ELR (cell line): ENCODE measurements at places on chromosomes 3 and 15.

GRCh38 chr3:2714834-2715233 is 395.3 kb downstream of the IL5RA start:
- DNase-seq, result no peak

DNA sequence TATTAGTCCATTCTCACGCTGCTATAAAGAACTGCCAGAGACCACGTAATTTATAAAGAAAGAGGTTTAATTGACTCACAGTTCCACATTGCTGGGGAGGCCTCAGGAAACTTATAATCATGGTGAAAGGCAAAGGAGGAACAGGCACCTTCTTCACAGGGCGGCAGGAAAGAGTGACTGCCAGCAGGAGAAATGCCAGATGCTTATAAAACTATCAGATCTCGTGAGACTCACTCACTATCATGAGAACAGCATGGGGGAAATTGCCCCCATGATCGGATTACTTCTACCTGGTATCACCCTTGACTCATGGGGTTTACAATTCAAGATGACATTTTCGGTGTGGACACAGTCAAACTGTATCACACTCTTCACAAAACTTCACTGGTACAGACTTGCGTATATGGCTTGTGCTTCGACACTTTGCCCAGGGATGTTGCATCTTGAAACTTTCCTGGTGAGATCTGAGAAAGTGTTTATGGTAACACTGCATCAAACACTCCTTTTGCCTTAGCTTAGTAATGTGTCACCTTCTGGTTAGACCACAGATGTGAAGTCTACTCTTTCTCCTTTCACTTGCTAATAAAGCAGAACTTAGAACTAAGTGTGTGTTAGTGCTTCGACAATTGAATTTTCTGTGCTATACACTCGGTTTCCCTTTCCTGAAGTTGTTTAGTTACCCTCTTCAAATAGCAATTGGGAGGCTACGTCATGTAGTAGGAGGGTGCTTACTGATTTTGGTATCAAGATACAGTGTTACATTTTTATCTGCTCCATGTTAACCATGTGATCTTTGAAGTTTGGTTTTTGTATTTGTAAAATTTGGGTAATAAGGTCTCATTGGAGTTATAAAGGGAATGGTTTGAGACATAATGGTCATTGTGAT is 185.7 kb downstream of the LPP start:
- no peak for DNase-seq

GRCh38 chr3:53269888-53270880 is 14.4 kb upstream of the TKT start:
- DNase-seq, result peak; percentile 98

- peak; percentile 73 for DNase-seq
Measured at GRCh38 chr3:115623044-115623868, at the start of gene GAP43. Gene GAP43, plus strand, starts transcription at chr3:115623510. Its CDS starts 180 bp downstream, at chr3:115623690.

DNA sequence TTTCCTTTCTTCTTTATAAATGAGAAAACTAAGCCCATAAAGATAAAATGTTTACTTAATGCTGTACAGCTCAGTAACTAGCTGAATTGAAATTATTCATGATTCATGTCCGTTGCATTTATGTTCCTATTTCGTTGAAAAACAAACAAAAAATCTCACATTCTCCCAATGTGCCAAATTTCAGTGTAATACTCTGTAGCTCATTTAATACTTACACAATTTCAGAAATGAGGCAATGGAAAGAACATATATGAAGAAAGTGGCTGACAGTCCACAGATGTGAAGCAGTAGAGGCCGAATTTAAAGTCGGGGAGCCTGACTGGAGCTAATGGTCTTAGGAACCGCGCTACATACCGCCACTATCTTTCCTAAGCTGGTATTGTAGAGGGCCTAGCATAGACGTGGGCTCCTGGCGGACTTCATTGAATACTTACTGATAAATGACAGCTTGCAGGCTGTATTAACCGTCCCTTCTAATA is 651 bp downstream of the PLSCR2 start:
- no peak for DNase-seq

DNA sequence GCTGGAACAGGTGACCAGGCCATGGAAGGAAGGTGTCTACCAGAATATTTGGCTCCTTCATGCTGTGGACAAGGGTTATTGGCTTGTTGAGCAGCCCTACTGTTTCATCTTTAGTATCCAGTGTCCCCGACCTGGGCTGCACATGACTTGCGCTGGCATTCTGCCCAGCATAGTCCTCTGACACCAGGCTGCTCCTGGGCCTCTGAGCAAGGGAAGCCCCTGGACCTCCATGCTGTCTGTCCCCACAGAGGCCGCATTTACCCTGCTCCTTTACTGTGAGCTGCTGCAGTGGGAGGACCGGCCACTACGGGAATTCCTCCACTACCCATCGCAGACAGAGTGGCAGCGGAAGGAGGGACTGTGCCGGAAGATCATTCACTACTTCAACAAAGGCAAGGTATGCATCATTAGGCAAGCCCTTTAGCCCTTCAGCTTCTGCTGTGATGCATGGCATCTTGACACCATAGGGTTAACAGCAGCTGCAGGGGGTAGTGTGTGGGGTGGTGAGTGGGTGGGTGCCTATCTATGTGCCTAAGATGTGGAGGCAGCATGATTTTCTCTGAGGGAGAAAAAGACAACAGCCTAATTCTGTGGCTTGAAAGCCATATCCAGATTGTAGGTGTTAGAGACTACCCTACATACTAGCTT is 44.0 kb upstream of the MANF start:
- DNase-seq, result peak; percentile 46

GRCh38 chr3:71564361-71564760 is 19.2 kb downstream of the FOXP1 start:
- no peak for DNase-seq

- no peak for DNase-seq
Measured at GRCh38 chr3:114025451-114025850, 30.9 kb downstream of the CCDC191 start.

DNA sequence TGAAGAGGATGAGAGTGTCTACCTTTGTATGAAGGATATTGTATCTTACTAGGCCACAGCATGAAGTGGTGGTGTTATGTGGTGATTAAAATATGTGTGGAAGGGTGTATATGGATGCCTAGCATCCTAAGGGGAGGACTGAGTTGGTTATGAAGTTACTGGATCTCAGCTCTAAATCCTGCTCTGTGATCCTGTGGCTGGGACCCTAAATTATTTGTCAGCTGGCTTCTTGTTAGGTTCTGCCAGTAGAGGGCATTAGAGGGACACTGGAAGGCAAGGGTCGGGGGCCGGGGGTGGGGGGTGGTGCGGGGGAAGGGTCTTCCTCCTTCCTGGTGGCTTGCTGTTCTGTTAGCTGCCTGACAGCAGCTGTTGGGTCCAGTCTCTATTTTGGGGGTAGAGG is 34.9 kb downstream of the MORF4L1 start:
- DNase-seq, result peak; percentile 40

DNA sequence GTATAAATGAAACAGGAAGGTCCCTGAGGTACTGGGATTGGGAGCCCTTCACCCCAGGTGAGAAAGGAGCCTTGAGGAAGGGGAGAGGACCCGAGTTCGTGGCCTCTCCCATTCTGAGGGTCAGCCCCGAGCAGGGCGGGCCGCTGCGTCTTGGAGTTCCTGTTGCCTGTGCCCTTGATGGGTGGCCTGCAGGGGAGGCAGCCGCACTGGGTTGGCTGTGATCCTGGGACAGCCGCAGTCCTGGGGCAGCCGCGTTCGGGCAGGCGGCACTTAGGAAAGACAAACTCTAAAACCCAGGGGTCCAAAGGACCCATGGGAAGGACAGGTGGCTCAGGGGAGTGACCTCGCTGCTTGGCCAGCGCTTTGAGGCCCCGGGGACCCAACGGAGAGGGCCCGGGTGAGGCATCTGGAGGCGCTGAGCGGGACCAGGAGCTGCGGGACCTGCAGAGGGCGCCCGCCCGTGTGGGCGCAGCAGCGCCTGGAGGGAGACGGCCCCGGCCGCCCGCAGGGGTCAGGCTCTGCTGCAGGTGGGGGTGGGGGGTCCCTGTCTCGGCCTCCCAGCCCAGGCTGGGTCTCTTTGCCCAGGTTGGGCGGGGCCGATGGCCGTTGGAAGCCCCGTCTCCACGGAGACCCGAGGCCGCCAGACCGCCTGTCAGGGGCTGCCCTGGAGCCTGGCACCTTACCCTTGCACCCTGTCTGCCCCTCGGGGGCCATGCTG is 65.1 kb downstream of the HMCES start:
- peak; percentile 36 for DNase-seq

DNA sequence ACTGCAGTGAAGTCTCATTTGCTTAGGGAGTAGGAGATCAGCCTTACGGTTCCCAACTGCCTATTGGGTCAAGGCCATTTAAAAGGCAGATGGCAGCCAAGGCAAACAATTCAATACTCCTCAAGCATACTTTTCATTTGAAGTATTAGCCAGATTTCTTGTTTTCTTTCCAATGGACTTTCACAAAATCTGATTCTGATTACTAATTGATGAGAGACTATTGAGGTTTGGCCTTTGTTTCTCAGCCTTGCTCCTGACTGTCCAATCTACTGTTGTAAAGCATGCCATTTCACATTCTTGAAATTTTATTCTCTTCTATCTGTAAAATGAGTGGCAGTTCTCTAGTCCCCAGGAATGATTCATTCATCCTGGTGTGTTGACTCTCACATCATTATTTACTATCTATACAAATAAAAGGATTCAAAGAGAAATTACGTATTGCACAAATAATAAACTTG is 166.2 kb upstream of the TGFBR2 start:
- peak; percentile 57 for DNase-seq

- no peak for DNase-seq
Measured at GRCh38 chr3:115980709-115981108, 357.4 kb downstream of the GAP43 start.

GRCh38 chr15:85755942-85756341 is 38.8 kb downstream of the KLHL25 start:
- DNase-seq, result no peak

- no peak for DNase-seq
Measured at GRCh38 chr15:39025321-39025720, 460.7 kb upstream of the RASGRP1 start.

DNA sequence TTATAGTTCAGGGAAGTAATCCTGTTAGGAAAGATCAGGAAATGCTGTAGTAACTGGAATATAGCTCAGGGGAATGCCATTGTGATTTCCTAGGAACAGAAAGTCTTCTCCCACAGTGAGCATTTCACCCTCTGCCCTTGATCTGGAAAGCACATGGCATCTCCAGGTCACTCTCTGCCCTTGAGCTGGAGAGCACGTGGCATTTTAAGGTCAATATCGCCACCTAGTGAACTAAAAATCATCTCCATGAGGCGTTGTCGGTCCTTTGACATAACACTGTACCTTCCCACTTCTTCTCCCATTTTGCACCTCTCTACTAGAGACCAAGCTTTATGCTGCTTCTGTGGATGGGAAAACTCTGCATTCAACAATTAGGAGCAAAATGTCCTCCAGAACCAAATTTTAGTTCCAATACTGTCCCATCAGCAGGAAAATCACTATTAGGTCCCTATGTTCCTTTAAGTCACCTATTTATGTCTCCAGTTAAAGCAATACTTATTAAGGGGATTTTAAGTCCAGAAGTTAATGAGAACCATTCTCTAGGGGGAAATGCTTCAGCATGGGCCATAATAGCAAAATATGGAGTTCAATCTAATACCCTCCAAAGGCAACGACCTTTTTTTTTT is 54.7 kb upstream of the GK5 start:
- peak; percentile 84 for DNase-seq

DNA sequence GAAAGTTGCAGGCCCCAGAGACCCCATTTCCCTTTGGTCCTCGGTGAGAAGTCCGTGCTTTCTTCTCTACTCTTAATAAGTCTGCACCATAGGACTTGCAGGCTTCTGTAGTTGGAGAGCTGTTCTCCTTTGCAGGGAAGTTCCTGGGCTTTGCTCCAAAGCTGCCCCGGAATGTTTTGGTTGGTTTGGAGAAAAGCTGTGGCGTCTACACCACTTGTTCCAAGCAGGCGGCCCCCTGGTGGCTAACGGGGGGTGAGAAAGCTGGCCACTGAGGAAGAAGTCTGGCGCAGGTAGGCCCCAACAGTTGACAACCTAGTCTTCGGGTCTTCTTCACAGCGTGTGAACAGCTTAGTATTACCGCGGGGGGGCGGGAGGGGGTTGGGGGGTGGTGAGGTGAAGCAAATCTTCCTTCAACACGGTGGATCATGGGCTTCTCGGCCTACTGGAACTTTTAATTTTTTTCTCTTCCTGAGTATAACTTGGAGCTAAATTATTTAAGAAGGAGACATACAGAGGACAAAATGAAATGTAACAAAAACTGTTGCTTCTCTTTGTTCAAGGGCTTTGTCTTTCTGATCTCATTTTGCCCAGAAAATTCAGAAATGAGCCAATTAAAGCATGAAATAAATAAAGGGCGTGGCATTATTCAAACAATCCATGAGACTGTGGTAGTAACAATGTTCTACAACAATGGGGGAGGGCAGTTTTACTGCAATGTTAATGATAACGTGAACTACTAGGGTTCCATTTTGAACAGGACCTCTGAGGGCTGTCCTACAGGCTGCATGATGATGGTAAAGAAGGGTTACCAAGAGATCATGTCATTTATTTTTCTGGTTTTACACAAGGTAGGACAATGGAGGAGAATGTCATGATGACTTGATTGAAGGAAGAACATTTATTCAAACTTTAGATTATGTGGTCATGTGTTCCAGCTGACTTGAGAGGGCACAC is 2.2 kb upstream of the THRB start:
- peak; percentile 53 for DNase-seq

DNA sequence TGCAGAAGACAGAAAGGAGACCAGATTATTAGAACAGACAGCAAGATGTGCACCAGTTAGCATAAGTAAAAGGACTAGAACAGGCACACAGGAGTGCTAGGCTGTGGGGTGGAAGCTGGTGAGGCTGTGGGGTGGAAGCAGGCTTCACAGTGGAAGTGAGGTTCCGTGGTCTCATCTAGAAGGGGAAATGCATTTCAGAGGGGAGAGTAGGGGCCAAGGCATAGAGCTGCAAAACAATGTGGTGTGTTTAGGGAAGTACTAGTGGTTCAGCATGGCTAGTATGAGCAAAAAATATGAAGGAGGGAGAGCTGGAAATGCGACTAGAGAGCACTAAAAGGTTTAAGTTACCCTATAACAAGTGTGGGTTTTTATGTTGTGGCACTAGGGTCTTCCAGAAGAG is 6.5 kb downstream of the POPDC2 start:
- no peak for DNase-seq

DNA sequence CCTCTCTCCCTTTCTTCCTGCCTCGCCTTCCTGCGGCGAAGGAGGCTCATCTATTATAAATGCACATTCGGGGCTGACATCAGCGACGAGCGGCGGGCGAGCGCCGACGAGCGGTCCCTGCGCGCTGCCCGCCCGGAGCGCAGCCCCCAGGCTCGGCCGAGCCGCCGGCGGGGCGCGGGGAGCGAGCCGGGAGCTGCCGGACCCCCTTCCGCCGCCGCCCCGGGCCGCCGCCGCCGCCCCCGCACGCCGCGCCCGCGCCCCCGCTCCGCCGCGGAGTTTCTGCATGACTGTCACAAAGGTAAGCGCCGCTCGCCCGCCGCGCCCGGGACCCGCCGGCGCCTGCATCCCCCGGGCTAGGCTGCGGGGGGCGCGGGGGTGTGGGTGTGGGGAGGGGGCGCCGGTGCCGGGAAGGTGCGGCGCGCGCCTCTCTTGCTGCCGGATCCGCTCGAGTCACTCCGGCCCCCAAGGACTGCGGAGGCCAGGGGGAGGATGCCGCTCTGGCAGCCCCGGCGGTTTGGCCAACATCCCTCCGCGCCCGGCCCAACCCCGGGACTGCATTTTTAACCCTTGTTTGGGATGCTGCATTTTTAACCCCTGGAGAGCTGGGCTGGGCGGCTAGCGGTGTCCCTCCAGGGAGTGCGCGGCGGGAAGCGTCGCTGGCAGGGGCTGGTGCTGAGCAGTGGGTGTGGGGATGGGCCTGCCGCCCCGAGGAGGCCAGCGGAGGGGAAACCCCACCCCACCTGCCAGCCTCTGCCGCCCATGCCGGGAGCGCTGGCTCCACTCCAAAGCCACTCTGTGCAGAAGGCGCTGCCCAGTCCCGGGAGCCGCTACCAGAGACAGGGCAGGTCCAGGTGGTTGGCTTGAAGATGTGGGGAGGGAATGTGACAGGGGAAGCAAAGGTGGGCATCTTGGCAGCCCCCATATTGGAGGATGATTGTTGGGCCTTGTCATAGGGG is at the start of gene CORO2B:
Gene CORO2B, plus strand, starts transcription at position 14 of the 956 bp plus-strand sequence. Its CDS starts 270 bp downstream, at position 284.
- DNase-seq, result peak; percentile 68
